ENCODE measurements at places on chromosomes 6 and 20.

DNA sequence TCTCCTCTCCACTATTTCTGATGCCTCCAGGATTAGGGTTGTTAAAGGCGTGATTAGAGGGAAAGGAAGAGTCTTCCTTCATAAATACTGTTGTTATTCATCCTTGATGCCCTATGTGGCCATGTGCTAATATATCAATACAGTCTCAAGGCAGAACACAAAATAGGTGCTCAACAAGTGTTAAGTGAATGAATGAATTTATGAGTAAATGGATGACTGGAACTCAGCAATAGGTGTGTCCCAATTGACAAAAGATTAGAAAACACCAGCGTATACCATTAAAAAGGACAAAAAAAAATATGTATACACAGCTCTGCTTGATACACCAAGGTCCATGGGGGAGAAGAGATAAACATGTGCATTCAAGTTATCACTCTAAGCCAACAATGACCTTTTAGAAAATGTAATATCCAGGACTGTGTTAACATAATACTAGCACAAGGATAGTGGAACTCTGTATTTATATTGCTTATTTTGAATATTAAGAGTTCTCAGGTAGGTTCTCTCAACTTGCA, 171.2 kb upstream of the MYLIP start:
- no peak for DNase-seq

GRCh38 chr20:47506335-47506734, 4.6 kb downstream of the NCOA3 start:
- no peak for DNase-seq

DNA sequence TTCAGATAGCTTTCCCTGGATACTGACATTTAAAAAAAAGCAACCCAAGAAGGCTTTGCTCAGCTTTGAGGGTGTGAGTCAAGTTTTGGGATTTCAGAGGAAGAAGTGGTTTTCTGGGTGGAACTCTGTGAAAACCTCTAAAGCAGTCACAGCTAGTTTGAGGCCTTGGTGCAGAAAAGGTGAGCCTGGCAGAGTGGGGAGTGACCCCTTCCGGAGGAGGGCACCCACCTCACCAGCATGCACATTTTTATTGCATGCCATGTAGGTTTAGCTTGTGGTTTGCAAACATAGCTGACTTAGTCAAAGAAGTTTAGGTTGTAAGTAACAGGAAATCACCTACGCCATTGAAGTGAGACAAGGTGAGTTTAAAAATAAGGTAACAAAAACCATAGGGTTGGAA, 146.8 kb upstream of the PMEPA1 start:
- DNase-seq: no peak

DNA sequence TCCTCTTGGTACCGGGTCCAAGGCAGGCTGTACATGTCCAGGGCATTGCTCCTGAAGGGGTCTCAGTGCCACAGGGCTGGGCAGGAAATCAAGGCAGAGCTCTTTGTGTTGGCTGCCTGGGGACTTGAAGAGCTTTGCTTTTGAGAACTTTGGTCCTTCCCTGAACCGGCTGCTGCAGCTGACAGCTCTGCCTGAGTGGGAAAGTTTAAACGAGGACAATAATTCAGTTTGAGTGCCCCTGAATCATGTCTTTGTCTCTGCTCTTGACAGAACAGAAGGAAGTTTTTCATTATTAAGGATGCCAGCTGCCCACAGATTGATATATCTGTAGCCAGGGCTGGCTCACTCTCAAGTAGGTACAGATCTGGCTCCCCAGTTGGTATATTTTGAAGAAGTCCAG, 56.1 kb downstream of the ANKRD6 start:
- no peak for DNase-seq

DNA sequence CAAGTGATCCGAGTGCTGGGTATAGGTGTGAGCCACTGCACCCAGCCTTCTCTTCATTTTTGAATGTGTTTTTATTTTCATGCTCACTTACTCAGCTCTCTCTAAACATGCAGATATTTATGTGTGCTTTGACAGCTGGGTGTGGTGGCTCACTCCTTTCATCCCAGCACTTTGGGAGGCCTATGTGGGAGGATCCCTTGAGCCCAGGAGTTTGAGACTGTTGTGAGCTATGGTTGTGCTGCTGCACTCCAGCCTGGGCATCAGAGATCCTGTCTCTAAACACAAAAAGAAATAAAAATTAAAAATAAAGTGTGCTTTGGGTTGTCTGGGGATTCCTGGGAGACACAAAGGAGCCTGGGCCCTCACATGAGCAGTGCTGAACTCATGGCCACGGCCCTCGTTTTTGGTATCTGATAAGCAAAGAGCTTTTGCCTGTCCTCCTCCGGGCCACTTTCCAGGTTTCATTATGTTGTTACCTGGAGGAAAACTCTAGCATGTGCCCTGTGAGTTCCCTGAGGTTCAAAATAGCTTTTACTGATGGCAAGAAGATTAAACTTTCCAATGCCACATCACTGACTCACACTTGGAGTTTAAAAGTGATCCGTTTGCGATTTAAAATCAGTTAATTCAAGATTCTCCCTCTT, 78.5 kb downstream of the CD164 start:
- DNase-seq: no peak

- no peak for DNase-seq
These were observed 7.9 kb downstream of the TUBB start for GRCh38 chr6:30727920-30728553.

DNA sequence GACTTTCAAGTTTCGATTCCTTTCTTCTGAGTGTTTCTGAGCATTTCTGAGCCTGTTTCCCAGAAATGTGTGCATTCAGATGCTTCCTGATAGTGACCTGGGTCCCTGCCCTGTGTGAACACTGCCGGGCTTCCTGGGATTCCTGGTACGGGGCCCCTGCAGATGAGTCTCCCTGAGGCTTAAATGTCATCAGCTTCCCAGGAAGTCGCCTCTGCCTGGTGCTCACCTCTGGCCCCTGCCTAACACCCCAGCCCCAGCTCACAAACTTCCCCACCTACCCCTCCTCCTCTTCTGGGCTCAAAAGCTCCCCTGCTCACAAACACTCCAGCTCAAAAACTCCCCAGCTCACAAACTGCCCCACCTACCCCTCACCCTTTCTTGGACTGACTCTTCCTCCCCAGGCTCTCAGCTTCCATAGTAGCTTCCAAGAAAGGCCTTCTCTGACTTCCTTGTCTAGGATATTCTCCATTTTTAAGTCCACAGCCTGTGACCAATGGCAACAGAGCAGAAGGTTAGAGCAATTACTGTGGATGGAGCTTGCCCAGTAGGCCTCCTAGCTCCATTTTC, 42.0 kb downstream of the TGM2 start:
- DNase-seq: peak; percentile 0

GRCh38 chr6:64850121-64850520, 856.9 kb downstream of the EYS start:
- DNase-seq: no peak

DNA sequence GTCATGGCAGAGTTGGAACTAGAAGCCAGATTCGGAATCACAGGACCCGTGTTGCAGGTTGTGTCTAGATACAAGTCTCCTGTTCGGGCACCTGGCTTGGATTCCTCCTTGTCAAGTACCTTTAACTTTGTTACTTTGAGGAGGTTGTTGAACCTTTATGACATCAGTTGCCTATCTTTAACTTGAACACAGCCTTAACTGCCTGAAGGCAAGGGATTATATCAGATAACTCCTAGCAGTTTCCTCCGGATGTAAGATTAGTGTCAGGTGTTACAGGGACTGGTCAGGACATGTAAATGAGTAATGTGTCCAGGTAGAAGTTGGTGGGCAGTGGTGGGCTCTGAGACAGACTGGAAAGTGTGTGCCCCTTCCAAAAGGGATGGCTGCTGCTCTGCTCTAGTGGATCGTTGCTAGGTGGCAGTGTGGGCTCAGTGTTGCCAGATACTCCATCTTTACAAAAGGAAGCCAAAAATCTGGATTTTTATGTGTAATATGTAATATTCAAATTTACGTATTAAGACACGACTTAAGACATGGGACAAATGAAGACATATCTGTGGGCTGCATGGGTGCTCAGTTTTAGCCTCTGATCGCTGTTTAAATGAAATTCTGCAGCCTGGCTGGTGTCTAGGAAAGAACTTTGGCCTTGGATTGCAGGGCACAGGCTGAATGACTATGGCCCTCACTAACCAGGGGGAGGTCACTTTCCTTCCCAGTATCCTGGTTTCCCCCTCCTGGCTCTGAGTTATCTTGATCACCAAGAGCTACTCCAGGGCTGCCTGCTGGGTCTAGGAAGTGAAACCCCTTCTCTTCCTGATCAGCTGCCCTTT, 27.1 kb downstream of the CHMP4B start:
- peak; percentile 32 for DNase-seq

- DNase-seq: no peak
These were observed 109.1 kb upstream of the GGTLC1 start for GRCh38 chr20:24097506-24098245.

DNA sequence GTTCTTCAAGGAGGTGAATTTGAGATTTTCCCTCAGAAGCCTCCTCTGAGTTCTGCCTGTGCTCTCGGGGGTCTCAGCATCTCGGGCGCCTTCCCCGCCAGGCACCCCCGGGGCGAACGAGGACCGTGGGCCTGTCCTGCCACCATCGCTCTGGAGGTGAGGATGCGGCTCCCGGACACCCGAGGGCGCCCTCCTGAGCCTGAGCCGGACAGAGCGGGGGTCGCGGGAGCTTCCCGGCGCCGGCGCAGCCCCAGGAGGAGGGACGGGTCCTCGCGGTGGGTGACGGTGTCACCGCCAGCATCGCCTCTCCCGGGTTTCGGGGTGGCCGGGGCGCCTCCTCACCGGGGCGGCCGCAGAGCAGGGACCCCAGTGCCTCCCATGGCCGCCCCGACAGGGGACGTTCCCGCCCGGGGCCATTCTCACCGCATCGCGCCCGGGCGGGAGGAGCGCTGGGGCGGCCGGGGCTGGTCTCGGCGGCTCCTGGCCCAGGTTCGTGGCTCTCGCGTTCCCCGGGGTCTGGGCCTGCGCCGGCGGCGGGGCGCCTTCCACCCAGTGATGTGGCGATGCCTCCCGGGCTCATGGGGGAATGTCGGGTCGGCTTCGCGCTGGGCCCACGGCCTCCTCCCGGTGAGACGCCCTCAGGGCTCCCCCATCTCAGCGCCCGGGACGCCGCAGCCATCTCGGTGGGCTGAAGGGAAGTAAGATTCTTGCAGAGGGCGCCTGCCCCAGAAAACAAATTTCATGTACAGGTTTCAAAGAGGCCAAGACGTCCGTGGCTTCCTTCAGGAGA, 210.5 kb downstream of the ERMARD start:
- no peak for DNase-seq

DNA sequence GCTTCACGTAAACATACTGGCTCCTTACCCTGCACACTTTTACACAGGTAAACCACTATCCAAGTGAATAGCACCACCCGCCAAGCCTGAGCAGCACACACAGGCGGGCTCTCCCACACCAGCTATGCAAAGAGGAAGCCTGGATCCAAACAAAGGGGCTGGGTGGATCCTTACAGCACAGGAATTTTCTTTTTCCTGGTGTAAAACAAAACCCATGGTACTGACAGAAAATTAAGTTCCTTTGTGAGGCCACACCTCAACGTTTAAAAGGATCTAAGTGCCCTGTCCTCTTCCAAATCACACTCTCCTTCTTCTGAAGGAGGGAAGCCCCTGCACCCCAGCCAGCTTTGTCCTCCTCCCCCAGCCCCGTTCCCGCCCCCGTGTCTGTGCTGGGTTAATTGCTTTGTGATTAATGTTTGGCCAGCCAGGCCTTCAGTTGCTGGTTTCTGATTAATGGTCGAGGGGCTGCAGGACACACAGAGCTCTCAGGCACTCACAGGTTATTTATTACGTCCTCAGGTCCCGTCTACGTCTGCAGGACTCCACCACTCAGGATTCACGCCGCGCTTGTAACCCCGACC, 6.1 kb downstream of the DACT2 start:
- DNase-seq: no peak

DNA sequence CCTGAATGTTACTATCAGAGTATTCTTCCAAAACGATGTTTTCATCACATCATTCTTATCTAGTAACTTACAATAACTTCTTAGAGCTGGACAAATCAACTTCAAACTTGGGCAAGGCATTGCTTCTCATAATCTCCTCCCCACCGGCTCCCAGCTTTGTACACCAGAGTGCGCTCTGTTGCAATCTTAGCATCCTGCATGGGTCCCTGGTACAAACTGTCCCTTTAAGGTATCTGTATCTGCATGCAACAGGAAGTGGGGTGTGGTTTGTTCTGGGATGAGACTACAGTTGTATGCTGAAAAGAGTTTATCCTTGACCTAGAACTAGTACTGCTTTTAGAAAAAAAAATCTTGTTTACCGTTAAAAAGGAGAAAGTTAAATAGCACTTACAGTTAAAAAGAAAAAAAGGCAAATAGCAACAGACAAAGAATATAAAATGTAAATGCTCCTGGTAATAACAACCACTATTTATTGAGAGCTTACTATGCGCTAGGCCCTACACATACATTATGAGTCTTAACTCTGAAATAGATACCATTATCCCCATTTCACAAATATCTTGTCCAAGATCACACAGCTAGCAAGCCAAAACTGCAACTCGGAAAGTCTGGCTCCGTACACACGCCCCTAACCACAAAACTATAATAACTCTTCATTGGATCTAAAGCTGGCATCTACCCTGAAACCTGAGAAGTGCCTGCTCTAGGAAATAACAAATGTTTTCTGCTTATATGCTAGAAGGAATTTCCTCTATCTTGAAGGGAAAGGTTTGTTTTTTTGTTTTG, 9.8 kb upstream of the HECA start:
- peak; percentile 81 for DNase-seq

DNA sequence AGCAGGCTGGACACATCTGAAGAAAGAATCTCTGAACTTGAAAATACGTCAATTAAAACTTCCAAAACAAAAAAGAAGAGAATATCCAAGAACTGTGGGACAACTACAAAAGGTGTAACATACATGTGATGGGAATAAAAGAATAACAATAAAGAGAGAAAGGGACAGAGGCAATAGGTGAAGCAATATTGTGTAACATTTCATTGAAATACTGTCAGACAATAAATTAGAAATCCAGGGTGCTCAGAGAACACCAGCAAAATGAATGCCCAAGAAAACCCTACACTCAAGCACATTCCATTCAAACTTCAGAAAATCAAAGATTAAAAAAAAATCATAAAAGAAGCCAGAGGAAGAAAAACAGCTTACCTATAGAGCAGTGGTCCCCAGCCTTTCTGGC, 33.6 kb upstream of the ASF1A start:
- no peak for DNase-seq

Measured in inflammatory macrophage (primary cell).